ENCODE measurements at places on chromosomes 6 and 20.

DNA sequence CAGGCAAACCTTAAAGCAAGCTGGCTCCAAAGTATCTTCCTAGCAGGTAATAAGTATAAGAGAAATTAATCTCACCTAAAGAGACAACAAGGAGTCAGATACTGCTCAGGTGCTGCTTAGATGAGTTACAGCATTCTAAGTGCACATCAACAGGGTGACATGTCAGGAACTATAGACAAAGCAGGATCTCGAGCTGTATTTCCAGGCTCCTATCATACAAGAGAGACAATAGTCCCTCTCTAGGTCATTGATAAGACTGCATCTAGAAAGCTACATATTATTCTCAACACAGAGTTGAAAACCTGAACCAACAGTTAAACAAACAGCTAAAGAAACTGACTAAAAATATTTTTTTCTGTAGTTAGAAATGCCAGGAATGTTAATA is 3.9 kb downstream of the PTPRK start:
- no peak for DNase-seq

DNA sequence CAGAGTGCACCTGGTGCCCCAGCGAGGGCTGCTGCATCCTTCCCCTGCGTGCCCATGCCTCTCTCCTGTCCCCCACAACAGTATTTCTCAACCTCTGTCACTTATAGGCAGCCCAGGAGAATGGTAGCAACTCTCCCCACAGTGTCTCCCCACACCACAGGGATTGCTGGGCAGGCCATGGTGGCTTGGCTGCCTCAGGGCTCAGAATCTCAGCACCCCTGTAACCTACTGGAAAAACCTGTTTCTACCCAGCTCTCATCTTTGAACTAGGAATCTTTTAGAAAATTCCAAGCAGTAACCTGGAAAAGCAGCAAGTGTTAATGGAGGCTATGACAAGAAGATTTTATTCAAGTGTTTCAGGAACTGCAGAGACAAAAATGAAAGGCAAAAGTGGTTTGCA is 38.0 kb downstream of the CD164 start:
- no peak for DNase-seq

DNA sequence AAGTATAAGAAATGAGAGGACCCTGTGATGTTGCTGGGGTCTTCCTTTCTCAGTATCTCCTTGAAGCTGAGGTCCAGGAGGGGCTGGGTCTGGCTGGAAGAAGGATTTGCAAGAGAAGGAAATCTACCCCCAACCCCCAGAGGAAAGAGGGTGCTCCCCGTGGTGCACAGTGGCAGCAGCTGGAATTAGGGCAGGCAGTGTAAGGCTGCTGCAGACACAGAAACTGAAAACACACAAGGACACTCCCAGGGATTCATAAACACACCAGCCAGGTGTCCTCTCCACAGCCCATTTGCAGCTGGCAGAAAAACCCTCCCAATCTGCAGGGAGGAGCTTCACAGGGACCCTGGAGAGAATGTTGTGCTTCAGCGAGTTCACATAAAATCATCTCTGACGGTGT is 297.2 kb downstream of the CDH26 start:
- DNase-seq: no peak

DNA sequence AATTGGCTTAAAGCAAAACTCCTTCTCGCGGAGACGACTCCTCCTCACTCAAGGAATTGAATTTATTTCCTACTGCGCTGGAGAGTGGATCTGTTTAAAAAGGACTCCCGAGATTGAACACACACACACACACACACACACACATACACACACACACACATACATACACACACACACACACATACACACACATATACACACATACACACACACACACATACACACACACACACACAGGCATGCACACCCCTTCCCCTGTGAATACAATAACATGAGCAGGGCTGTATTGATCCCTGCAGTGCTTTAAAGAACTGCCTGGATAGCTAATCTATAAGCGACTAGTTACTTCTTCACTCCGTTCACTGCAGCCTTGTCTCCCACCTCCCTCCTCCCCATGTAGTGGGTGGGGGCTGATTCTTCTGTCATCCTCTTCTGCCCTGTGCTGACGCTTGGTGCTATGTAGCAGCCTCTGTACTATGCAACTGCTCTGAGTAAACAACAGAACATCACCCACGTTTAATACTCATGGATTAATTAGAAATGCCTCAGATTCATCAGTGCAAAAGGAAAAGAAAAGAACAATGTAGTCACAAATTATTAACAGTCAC is 549.0 kb downstream of the CDH26 start:
- DNase-seq: no peak

DNA sequence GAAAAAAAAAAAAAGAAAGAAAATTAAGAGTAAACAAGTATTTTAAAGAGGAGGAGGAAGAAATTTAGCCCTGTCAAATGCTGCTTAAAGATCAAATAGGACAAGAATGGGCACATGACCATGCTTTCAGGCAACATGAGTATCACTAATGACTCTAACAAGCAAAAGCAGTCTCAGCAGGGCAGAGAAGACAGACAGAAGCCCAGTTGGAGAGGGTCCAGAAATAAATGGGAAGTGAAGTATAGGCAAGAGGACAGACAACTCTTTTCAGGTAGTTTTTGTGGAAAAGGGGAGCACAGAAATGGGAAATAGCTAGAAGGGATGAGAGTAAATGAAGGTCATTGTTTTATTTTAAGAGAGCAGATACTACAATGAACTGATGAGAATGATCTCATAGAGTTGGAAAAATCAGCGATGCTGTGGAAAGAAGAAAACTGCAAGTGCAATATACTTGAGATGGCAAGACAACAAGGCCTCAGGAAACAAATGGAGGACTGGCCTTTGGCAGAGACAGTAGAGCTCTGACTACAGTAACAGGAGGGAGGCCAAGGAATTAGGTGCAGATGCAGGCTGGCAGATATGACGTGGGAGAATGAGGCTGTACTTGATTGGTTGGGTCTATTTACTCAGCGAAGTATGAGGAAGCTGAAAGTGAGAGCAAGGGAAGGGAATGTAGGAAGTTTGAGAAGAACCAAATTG is 40.3 kb downstream of the KIF6 start:
- DNase-seq: no peak

- no peak for DNase-seq
Observed at GRCh38 chr6:87408721-87409155, 966 bp downstream of the CFAP206 start.

- no peak for DNase-seq
Observed at GRCh38 chr6:88983532-88983931, 20.1 kb upstream of the RNGTT start.

DNA sequence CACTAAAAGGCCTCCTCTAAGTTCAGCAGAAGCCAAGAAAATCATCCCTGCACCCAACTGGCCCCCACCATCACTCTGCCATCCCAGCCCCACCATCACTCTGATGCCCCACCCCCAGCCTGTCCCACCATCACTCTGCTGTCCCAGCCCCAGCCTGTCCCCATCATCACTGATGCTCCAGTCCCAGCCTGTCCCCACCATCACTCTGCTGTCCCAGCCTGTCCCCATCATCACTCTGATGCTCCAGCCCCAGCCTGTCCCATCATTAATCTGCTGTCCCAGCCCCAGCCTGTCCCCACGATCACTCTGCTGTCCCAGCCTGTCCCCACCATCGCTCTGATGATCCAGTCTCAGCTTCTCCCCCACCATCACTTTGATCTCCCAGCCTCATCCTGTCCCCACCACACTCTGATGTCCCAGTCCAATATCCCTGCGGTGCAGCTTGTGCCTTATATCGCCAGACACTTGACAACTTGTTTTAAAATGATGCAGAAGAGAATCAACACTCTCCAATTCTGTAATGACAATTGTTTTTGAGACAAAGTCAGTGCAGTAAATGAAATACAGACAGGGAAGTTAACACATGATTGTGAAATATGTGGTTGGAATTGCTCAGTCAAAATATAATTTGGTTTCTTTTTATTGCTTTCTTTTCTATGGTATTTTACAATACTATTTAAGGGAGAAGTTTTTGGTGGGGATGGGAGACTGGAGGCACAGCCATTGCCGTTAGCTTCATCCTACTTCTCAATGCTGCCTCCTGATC is 100.8 kb downstream of the TNFAIP3 start:
- DNase-seq: no peak

GRCh38 chr6:9468277-9468676 is 946.6 kb downstream of the TFAP2A start:
- no peak for DNase-seq

DNA sequence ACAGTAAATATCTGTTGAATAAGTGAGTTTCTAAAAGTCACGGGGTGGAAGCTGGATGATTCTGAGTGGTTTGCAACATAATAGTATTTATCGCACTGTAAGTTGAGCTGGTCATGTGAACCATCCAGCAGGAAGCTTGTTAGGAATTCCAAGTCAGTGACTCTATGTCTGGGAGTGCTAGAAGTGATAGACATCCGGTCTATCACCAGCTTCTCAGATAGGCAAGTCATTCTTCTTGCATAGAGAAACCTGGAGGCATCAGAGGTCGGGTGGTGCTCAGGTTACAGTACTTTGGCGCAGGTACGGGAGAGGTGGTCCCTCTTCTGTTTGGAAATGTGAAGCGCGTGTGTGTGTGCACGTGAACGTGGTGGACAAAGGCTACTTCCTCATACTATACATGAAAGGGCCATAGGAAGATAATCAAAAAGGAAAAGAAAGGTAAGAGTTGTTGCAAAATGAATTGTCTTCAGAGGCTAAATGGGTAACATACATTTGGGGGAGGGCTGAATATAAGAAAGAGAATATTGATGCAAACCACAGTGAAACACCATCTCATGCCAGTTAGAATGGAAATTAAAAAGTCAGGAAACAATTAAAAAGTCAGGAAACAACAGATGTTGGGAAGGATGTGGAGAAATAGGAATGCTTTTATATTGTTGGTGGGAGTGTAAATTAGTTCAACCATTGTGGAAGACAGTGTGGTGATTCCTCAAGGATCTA is 299.3 kb upstream of the ZFP64 start:
- DNase-seq: no peak

- no peak for DNase-seq
Observed at GRCh38 chr20:8272766-8273165, 140.7 kb downstream of the PLCB1 start.

DNA sequence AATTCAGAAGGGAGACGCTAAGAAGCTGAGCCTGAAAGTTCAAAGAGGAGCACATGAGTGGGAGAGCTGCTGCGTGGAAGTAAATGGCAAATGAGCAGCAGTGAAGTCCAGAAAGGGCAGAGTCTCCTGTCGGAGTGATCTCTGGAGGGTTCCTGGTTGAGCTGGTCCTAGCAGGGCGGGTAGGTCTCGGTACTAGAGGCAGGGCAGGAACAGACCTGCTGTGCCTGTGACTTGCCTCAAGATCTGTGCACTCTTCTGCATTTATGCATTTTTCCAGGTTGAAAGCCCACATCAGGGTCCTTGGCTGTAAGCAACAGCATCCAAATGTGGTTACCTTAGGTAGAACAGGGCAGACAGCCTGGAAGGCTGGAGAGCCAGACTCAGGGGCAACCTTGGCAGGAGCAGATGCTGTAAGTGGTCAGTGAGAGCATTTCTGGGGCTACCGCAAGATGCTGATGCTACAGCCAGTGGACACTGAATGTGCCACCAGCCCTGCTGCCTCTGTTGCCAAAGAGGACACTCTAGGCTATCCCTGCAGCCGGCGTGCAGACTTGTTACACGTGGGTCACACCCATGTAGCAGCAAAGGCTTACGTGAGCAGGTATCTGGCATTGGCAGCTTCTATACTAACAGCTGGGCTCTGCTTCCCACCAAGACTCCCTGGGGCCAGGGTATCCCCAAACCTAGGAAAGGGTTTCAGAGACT is 8.4 kb downstream of the DUSP22 start:
- no peak for DNase-seq

DNA sequence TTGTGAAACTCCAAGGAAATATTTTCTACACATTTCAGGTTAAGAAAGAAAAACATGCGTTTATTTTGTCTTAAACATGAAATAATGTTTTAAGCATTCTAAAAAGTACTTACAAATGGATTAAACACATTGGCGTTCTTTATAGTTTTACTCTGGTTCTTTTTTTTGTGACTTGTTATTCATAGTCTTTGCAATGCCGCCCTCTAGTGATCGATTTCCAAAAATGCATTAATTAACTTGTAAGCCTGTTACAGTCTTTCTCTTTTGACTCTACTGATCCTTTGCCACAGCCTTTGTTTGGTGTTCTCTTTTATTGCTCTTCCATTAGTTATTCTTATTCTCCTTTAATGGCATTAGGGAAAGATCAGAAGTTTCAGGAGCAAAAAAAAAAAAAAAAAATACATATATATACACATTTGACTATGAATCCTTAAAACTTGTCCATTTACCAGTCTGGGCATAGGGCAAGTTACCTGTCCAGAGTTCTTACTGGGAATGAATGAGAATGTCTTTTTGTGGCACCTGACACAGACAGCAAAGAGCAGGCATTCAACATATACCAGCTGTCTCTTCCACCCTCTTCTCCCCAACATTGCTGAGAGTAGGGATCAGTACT is 59.9 kb downstream of the MACROD2 start:
- DNase-seq: peak; percentile 43

- DNase-seq: no peak
Observed at GRCh38 chr6:395432-396125, 4.0 kb downstream of the IRF4 start.

DNA sequence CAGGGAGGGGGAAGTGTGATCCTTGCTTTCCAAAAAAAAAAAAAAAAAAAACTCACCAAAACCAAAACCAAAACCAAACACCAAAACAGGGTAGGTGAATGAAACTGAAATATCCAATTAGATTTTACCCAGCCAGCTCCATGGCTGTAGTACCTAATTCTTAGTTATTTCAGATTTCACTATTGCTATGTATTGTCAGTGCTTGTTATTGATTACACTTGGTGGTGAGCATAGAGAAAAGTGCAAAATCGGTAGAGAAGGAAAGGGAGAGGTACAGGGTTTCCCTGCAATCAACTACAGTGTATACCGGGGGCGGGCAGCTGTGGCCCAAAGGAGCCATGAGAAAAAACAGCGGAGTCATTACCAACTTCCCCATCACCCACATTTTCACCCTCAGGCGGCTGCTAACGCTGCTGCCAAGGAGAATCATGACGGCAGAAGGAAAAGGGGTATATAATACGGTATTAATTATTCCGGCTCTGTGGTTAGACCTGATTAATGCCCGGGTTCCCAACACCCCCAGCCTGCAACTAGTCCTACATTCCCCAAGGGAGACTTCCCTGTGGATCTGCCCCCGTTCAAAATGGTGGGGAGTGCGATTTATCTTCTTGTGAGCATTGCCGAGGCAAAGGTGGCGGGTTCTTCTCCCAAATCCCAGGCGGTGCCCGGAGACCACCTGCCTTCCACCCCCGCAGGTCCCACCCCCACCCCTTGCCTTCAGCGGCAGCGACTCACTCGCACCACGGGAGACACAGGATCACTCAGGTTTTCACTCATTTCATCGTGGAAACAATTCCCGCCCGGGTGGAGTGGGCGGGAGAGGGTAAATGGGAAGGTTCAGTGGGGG is at the start of gene C6orf62:
C6orf62 (minus strand) TSS at position 30 of the 847 bp plus-strand sequence. CDS start 486 bp downstream, outside the sequence.
- peak; percentile 66 for DNase-seq

DNA sequence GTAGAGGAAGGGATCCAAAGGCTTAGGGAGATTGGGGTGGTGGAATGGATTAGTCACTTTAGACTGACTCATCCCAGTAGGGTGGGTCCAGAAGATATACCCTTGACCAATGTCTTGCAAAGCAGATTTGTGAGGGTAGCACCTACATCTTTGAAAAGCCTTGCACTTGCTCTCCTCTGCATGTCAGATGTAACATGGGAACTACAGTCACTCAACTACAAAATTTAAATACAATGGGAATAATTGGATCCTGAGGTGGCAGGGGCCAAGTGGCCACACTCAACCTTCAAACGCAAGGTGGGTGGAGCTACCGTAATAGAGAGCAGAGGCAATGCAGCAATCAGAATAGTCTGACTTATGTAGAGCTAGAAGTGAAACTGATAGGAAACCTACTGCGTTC is 71.2 kb downstream of the ME1 start:
- DNase-seq: no peak
